Cerebellar nuclear complex (tissue), 1 donor: ENCODE measurements at places on chromosomes 1 and 21.

- no peak for DNase-seq
Measured at GRCh38 chr1:178639326-178639725, 85.7 kb upstream of the RALGPS2 start.

DNA sequence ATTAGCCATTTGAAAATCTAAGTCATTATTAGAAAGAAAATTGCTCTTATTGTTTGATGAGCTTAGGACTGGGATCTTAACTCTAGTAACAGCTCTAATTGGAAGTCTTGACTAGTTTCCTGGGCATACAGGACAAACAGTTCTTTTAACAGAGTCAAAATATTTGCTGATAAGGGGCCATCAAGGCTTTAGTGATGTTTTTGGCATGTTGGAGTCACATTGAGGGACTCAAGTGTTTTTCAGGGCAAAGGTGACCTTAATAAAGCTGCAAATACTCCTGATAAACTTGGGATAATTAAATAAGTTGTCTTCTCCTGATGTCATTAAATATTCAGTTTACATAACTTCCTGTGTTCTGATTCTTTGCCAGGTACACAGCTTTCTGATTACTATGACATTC is 6.5 kb upstream of the KRTAP19-7 start:
- DNase-seq = no peak

DNA sequence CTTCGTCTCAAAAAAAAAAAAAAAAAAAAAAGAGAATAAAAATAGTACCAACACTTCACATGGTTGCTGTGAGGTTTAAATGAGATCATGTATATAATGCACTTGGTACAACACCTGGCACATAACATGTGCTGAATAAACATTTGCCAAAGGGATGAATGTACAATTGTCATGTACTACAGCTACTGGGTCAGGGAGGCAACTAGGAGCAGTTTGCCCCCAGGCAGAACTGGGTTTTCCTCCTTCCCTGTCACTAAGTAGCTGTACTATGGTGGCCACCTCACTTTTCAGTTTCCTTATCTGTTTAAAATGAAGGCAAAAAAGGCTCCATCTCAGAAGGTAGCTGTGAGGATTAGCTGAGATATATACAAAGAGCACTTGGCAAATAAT is 11.5 kb downstream of the AK2 start:
- no peak for DNase-seq

- DNase-seq = no peak
Measured at GRCh38 chr1:117681901-117682250, 76.0 kb downstream of the TENT5C start.

GRCh38 chr1:53656747-53657530 is 82.0 kb downstream of the GLIS1 start:
- no peak for DNase-seq
